ENCODE measurements at places on chromosomes 16 and 17.

GRCh38 chr17:57366558-57367351 is 110.4 kb downstream of the MSI2 start:
- DNase-seq: no peak

DNA sequence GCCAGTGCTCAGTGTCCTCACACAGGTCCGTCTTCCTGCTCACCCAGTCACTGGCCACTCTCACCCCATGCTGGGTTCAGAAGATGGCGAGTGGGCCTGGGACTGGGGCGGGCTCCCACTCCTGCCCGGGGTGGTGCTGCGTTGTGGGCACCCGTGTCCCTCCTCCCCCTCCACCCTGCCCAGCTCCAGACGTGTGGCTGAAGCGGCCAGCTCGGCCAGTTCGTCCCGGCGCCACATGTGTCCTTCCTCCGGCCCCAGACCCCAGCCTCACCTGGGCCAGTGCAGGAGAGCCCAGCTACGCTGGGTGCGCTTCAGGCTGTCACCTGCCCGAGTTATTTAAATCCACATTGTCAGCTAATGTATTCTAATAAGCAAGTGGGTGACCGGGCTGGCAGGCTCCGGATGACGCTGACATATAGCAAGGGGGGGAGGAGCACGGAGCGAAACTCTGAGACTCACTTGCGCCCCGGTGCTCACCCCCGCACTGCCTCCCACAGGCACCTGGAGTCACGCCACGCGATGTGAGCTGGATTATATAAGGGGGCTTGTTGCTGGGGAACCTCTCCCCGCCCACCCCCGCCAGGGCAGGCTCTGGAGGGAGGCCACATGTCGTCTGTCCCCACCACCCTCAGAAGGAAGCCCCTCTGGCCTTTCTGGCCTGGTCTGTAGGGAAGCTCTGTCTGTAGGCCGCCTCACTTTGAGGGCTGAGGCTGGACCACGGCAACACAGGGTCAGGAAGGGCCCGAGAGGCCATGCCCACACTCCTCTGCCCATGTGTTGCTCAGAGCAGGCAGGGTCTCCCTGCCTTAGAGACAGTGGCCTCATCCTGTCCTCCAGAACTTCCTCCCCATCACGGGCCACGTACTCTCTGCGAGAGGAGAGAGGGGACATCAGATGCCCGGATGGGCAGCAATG is 7.1 kb upstream of the BAIAP2 start:
- no peak for DNase-seq

GRCh38 chr16:75383141-75383540 is 50.2 kb downstream of the CFDP1 start:
- no peak for DNase-seq

- DNase-seq: no peak
Measured at GRCh38 chr16:85960486-85961046, 61.6 kb downstream of the IRF8 start.

DNA sequence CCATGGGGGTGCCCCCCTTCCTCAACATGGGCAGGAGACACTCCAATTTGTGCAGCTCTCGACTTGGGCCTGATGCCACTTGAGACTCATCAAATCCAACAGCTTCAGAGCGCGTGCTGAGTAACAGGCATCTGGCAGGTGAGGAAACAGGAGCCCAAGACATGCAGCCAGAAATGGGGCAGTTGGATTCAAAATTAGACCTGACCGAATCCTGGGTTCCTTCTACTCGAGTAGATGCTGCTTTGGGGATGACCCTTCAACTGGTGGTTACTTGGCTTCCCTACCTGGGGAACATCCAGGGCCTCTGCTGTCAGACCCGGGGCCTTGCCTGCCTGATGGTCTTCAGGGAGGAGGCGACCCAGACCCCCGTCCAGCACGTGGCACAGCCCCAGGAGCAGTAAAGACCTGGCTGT is 488 bp upstream of the NTN3 start:
- no peak for DNase-seq

DNA sequence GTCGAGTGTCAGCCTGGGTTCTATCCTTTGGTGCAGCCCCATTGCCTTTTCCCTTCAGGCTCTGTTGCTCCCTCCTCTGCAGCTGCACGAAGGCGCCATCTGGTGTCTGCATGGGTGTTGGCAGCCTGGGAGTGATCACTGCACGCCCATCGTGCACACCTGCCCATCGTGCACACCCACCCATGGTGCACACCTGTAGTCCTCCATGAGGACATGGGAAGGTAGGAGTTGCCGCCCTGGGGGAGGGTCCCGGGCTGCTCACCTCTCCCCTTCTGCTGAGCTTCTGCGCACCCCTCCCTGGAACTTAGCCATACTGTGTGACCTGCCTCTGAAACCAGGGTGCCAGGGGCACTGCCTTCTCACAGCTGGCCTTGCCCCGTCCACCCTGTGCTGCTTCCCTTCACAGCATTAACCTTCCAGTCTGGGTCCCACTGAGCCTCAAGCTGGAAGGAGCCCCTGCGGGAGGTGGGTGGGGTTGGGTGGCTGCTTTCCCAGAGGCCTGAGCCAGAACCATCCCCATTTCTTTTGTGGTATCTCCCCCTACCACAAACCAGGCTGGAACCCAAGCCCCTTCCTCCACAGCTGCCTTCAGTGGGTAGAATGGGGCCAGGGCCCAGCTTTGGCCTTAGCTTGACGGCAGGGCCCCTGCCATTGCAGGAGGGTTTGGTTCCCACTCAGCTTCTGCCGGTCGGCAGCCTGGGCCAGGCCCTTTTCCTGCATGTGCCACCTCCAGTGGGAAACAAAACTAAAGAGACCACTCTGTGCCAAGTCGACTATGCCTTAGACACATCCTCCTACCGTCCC is 2.9 kb downstream of the CTRL start:
- DNase-seq: peak; percentile 69

- no peak for DNase-seq
Measured at GRCh38 chr16:68372381-68372720, 61.5 kb downstream of the PRMT7 start.

DNA sequence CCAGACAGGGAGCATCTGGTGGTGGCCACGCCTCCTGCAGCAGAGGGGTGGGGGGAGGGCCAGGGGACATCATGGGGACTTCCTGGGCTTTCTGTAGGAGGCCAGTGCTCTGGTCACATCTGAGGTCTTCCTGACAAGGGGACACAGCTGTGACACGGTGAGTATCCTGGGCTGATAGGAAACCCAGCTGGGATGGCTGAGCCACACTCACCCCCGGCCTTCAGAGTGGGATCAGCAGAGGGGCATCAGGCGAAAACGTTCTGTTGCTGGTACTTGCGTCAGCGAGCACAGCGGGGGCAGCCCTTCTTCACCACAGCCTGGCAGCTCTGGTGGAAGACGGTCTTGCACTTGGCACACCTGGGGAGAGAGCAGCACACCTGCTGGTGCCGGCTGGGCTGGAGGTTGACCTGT is 122.9 kb upstream of the SMURF2 start:
- no peak for DNase-seq

DNA sequence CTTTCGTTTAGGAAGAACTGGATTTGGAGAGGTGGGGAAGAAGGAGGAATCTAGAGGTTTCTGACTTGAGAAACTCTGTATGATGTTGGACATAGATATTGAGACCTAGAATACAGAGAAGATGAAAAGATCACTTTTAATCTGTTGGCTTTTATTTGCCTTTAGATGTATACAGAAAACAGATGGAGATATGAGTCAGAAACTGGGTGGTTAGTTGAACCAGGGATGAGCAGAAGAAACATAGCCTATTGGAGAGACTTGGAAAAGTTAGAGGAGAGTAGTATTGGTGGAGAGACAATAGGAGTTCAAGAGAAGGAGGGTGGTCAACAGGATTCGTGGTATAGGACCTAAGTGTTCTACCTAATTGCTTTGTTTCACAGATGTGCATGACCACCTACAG is 5.1 kb downstream of the PHAF1 start:
- DNase-seq: no peak

DNA sequence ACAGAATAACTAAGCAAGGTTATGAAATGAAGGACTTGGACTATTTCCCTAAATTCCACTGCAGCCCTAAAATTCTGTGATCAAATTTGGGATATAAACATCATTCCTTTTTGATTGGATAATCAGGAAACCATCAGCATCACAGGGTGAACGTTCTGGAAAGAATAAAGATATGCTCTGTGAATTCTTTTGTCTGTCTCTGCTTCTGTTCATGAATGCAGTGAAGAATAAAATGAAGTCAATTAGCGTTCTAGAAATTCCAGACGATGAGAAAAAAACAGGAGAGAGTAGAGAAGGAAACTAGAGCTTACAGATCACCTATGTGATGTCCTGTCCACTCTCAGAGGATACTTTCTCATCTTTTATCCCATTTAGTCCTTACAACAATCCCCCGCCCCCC is 295.1 kb upstream of the SOX9 start:
- DNase-seq: no peak

DNA sequence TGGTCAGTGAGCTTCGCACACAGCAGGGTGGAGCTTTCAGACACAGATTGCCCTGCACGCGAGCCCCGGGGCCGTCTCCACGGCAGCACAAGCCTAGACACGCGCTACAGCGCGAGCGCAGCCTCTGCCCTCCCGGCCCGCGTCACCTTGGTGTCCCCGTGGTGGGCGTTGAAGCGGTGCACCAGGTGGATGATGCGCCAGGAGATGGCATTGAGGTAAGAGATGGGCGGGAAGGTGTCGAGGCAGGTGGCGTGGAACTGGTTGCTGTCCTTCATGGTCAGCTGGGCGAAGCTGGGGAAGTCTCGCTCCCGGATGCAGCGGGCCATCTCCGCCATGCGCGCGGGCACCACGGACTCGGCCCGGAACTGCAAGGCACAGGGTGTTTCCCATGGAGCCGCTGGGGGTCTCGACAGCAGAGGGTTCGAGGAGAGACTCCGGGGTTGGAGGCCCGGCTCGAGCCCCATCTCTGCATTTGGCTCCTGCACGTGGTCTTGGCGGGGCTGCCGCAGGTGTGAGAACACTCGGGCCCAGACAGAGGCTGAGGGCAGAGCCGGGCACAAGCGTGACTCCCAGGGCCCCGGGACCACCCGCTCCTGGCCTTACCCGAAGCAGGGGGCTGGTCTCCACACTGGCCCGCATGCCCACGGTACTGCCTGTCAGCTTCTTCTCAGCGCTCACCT is 4.3 kb upstream of the CYBA start:
- DNase-seq: no peak

DNA sequence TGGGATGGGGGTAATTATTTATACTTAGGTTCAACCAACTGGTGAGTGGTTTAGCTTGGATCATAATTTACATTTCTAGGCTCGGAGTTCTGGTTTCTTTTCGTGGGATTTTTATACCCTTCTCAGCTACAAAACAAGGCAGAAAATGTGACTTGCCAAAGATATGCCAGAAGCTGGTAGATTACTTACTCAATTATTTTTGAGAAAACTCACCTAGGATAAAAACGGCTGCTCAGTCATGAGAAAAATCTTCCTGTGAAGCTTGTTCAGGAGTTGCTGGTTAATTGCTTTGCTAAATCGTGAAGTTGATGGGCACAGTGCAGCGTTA is 1.1 kb downstream of the NDEL1 start:
- no peak for DNase-seq

- DNase-seq: peak; percentile 44
Measured at GRCh38 chr16:31695667-31696066, 168.0 kb downstream of the AHSP start.

- no peak for DNase-seq
Measured at GRCh38 chr16:65494609-65495008, 372.7 kb upstream of the CDH11 start.

DNA sequence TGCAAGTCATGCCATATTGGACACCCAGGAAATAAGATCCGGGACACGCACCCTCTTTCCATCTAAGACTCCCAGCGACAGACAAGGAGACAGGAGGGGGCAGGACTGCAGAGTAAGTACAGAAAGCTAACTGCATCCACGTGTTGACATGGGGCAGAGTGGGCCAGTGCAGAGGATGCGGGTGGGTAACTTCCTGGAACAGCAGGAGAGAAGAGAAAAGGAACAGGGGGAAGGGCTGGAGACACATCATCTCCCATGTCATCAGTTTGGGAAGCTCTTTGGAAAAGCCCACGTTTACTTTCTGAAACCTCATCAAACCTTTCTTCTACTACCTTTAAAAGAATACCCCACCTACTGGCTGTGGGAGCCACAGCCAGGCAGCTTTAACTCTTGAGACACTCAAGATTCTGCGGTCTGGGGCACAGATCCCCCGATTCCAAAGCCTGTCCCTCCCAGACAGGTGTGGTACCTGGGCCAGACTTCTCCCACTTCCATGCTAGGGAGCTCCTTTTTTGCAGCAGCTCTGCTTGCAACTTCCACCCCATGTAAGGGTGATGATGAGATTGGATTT is 273.5 kb upstream of the RPL38 start:
- DNase-seq: no peak

- DNase-seq: no peak
Measured at GRCh38 chr17:19482576-19482975, 51.1 kb upstream of the SLC47A1 start.

- DNase-seq: no peak
Measured at GRCh38 chr17:62101090-62101489, 36.0 kb upstream of the MED13 start.

GRCh38 chr16:57148481-57148880 is 37.4 kb downstream of the PSME3IP1 start:
- no peak for DNase-seq

GRCh38 chr17:42405963-42406495 is 17.0 kb downstream of the CAVIN1 start:
- DNase-seq: peak; percentile 86

- DNase-seq: no peak
Measured at GRCh38 chr17:9217151-9218056, 196.1 kb downstream of the NTN1 start.

DNA sequence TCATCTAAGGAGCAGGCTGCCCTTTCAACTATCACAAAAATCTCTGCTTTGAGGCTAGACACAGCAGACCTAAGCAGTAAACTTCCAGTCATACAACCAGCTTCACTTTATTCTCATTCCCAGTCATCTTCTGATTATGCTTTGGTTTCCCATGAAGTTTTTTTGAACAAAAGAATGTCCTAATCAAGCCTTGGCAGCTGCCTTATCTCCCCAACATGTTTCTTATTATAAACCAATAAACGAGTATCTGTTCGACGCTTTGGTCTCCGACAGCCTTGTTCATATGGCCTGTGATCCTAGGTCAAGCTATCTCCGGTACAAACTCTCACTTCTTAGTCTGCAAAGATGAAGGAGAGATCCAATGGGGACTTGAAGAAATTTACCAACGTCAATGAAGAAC is 47.4 kb upstream of the CDYL2 start:
- DNase-seq: no peak

DNA sequence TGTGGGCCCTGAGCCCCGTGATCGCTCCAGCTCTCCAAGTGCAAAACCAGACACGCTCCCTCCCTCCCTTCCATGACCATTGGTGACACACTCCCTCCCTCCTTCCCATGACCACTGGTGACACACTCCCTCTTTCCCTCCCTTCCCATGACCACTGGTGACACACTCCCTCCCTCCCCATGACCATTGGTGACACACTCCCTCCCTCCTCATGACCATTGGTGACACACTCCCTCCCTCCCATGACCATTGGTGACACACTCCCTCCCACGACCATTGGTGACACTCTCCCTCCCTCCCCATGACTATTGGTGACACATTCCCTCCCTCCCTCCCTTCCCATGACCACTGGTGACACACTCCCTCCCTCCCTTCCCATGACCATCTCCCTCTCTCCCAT is 56.3 kb downstream of the LMF1 start:
- DNase-seq: no peak

Data from stimulated activated CD4-positive, alpha-beta T cell treated with anti-CD3 and anti-CD28 coated beads, Interleukin-1b, Interleukin-23, amount 100 ng/mL, for 4 hours (primary cell).